ENCODE measurements at places on chromosomes 2 and 18.

DNA sequence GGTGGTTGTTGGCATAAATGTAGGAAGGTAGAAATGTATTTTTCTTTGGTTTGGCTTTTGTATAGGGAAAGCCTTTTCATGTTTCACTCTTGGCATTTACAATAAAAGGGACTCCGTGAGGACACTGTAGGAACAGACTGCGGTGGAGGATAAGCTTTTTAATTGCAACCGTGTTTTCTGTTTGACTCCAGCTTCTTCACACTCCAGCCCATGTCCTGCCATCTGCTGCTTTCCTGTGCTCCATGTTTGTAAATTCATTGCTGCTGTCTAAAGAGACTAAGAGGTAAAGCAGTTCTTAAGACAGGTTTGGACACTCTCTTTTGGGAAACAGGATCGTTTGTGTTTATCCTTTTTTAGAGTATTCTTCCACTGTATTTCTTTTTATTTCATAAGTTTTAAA is 33.3 kb downstream of the WDR75 start:
- no peak for DNase-seq

- peak; percentile 58 for DNase-seq
These were observed 47.2 kb downstream of the CDC42EP3 start for GRCh38 chr2:37623971-37624900.

GRCh38 chr18:62249478-62250097 is 62.5 kb downstream of the RELCH start:
- DNase-seq: peak; percentile 74

- no peak for DNase-seq
These were observed 18.3 kb downstream of the NHEJ1 start for GRCh38 chr2:219142329-219142728.

GRCh38 chr2:30979822-30980245 is 158.4 kb downstream of the GALNT14 start:
- DNase-seq: no peak

DNA sequence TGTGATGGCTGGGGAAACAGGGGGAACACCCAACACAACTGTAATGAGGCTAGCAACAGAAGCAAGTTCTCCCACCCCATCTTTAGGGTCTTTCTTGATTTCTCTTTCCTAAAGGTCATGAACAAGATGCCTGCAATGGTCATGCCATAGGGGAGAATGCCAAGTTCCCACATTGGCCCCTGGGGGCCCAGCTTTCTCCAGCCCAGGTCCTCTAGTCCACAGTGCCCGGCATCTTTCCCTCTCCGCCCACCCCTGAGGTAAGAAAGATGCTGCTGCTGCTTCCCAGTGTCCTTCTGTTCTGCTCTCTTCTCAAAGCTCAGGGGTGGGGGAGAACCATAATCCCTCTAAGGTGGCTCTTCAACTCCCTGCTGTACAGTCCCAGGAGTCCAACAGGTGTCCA is 78.0 kb downstream of the LOXHD1 start:
- DNase-seq: no peak
